ENCODE measurements at places on chromosomes 6 and 20.

- no peak for DNase-seq
These were observed 20.1 kb upstream of the COL10A1 start for GRCh38 chr6:116145803-116146675.

GRCh38 chr6:89045576-89045975 is 35.0 kb upstream of the PNRC1 start:
- DNase-seq: no peak

GRCh38 chr6:37074053-37074827 is 68.8 kb downstream of the FGD2 start:
- no peak for DNase-seq

- no peak for DNase-seq
These were observed 160.1 kb downstream of the ZFAND3 start for GRCh38 chr6:37979392-37980221.

DNA sequence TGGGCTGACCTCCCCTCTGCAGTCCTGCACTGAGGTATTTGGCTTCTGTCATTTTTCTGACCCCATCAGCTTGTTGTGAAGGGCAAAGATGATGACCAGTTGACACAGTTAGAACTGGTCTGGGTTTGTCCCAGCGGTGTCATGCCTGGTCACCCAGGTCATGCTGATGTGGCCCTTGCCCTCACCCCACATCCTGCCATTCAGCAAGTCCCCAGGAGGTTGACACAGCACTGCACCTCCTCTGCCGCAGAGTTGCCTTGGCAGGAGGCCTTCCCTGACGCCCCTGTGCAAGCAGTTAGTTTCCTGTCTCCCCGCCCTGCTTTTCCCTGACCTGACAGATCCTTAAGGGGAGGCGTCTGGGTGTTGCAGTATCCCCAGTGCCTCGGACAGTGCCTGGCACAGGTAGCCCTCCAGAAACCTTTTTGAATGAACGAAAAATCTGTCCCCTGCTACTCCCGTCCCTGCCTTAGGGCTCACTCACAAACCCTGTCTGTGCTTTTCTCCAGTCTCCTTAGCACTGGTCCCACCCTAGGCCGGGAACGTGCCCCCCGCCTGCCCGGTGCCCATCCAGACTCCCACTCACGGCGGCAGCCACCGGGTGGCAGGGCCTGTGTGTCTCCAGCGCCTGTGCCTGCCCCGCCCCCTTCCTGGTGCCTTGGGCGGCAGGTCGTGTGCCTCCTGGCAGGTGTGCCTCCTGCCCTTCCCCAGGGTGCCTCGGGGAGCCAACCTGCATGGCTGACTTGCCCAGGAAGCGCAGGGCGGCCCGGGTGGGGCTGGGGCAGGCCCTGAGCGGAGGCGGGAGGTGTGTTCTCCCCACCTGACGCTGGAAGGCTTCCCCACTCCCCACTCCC is 146.3 kb upstream of the RNF24 start:
- no peak for DNase-seq

DNA sequence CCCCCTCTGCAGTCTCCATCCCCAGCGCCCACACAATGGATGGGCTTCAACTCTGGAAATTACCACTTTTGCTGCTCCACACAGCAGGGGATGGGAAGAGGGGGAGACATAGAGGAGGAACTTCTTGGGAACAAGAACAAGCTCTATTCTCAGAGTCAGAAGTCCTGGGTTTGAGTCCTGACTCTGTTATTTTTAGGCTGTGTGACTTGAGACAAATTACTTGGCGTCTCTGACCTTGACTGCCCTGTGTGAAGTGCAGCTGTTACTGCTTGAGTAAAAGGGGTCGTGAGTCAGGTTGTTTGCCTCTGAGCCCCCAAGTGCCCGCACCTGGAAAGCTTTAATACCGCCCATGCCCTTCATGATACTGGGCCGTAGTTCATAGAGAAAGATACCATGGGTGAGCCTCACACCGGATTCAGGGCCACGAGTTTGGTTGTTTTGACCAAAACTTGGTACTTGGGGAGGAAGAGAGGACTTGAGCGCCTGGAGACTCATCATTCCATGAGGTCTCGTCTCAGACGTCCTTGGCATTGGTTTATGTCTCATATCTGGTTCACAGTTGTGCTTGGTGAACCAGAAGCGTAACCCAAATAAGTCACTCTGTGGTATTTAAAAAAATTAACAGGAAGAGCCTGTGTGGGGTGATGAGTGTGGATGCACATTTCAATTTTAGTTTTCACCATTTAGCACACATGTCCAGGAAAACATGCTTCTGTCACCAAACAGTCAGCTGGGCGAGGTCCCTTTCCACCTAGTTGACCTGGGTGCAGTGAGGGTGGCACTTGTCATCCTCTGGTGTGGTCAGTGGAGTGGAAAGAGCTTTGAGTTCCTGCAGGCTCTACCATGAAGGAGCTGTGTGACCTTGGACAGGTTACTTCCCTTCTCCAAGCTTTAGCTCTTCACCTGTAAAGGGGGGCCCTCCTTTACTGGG is 75.6 kb downstream of the CDC5L start:
- DNase-seq: no peak

GRCh38 chr6:6694825-6695624 is 106.5 kb downstream of the LY86 start:
- peak; percentile 77 for DNase-seq

- no peak for DNase-seq
These were observed 215.3 kb upstream of the FOXA2 start for GRCh38 chr20:22799687-22800086.

- DNase-seq: no peak
These were observed 58.9 kb downstream of the ID4 start for GRCh38 chr6:19895866-19896692.

GRCh38 chr6:10272591-10272990 is 142.3 kb downstream of the TFAP2A start:
- no peak for DNase-seq

DNA sequence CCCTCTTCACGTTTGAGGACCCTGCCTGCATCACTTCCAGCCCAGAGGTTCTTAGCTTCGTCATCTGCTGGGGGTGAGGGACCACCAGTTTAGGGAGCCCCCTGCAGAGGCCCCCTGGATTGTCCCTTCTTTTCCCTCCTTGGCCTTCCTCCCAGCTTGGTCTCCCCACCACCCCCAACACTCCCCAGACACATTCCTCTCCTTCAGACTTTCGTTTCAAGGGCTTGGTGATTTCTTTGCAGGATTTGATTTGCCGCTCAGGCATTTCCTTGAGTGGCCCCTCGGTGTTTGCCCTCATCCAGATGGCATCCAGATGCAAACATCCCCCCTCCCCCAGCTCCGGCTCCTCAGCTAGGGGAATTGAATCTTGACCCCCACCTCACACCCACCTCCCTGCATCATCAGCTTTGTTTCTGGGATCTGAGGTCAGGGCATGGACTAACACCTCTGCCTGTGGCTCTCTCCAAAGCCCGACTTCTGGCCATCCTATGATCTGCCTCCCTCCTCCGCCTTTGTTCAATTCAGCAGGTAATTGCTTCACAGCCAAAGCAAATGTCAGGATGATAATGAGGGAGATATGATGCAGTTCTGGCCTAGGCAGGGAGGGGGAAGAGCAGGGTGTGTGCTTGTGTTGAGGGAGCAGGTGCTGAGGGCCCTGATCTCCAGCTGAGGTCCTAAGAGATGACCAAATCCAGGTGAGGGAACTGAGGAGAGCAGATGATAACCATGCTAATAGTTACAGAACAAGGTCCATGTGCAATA is 141.5 kb downstream of the VEGFA start:
- DNase-seq: no peak

DNA sequence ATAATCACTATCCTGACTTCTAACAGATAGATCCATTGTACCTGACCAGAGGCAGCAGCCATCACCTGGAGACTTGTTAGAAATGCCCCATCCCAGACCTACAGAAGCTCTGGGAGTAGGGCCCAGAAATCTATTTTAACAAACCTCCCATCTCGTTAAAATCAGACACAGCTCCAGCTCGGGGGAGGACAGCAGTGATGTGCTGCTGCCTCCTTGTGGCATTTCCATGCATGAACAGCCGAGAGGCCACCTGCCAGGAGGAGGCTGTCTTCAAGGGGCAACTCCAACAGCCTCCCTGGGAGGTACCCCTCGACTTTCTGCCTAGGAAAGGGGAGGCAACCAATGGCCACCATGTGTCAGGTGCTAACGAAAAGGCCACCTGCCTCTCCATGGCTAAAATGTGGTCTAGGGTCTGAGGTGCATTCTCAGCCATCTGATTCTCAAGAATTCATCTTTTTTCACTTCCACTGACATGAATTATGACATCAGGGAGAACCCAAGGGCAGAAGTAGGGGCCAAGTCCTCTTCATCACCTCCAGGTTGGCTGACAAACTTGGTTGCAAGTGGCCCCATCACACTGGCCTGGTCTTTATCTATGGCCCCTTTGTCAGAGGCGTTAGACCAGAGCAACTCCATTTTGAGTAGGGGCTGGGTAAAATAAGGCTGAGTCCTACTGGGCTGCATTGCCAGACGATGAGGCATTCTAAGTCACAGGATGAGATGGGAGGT is 12.2 kb upstream of the KCNK15 start:
- DNase-seq: peak; percentile 71

DNA sequence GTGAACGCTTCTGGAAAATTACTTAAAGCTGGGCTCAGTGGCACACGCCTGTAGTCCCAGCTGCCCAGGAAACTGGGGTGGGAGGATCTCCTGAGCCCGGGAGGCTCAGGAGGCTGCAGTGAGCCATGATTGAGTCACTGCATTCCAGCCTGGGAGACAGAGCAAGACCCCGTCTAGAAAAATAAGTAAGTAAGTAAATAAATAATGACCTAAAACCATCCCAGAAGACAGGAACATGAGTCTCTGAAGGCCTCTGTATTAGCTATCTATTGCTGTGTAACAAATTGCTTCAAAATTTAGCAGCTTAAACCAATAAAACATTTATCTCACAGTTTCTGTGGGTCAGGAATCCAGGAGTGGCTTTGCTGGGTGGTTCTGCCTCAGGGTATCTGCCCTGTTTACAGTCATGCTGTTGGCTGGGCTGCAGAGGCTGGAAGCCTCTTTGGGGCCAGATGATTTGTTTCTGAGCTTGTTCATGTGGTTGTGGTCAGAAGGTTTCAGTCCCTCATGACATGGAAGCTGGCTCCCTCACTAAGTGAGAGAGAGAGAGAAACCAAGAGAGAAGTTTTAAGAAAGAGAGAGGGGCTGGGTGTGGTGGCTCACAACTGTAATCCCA is 48.4 kb upstream of the NCOA3 start:
- peak; percentile 52 for DNase-seq

GRCh38 chr20:4127344-4127743 is 112.0 kb upstream of the RNF24 start:
- DNase-seq: no peak

Data from NB4 (cell line).